IPS DF 19.7 (cell line): ENCODE measurements at places on chromosomes 7 and 10.

GRCh38 chr10:102352066-102352715 is 43.3 kb upstream of the NFKB2 start:
- no peak for DNase-seq

GRCh38 chr10:121608469-121609190 is 10.4 kb upstream of the FGFR2 start:
- DNase-seq, result no peak

DNA sequence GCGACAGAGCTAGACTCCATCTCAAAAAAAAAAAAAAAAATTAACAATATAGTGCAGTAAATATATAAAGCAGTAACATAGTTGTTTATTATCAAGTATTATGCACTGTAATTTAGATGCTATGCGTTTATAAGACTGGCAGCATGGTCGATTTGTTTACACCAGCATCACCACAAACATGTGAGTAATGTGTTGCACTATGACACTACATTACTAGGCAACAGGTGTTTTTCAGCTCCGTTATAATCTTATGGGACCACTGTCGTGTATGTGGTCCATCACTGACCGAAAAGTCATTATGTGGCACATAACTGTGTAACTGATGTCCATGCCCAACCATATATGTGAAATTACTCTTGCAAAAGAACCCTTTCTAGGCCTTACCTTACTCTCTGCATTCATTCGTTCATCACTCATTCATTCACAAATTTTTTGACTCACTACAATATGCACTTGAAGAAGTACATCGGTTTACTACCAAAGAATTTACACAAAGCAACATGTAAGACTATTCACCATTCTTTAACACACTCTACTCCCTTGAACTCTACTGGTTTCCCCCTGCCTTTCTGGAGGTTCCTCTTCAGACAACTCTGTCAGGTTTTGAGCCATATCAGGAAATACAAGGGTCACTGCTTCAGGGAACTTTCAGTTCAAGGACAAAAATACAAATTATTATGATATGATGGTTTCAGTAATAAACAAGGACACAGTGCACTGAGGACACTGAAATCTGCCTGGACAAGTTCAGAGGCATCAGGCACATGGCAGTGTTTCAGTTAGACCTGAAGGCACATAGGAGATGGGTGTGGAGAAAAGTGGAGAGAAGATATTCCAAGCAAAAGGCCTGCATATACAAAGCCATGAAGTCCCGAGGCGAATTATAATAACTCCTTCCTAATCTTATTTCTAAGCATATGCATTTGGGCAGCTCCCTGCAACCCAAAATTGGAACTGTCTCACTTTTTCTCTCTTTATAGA is 17.4 kb downstream of the ITGB1 start:
- no peak for DNase-seq

- no peak for DNase-seq
These were observed 28.9 kb upstream of the ANAPC16 start for GRCh38 chr10:72186982-72187330.

GRCh38 chr7:22173685-22174573 is 183.0 kb downstream of the RAPGEF5 start:
- DNase-seq, result no peak

DNA sequence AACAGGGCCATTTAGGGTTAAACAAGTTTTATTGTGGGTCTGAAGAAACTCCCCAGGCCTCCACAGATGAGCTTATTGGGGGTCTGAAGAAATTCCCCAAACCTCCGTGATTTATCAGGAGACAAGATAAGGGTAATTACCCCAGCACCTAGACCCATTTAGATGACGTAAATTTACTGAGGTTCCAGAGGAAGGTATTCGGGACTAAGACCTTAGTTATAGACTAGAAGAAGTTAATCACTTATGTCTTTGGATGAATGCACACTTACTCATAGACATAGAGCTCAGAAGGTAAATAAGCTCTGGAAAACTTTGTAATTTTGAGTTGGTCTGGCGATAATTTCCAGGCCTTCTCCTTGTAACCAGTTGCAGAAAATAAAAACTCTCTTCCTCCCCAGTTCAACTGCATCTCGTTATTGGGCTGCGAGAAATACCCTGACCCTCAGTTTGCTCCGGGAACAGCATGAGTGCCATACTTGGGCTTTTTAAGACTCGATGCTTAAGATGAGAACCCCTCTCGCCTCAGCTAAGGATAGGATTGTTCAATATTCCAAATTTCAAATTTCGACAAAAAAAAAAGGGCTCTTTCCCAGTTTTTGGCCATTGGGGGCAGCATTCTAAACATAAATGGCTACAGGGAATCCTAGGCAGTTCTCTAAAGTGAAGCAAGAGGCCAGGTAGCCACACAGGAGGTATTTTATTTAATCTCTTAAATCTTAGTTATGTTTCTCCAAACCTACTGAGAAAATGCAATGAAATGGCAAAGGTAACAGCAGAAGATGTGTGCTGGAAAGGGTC is 74.7 kb upstream of the PFKP start:
- no peak for DNase-seq

GRCh38 chr10:110534571-110534970 is 32.9 kb upstream of the SMC3 start:
- no peak for DNase-seq

GRCh38 chr7:103752995-103753394 is 236.5 kb downstream of the RELN start:
- DNase-seq, result no peak

- DNase-seq, result no peak
These were observed 119.0 kb downstream of the OAT start for GRCh38 chr10:124299696-124300095.

- no peak for DNase-seq
These were observed 483.0 kb downstream of the MAGI2 start for GRCh38 chr7:78970440-78970916.

- DNase-seq, result no peak
These were observed 91.2 kb downstream of the TNS3 start for GRCh38 chr7:47490501-47491265.

- no peak for DNase-seq
These were observed 8.5 kb upstream of the C10orf105 start for GRCh38 chr10:71727738-71728737.

GRCh38 chr10:79322616-79323543 is 24.4 kb upstream of the PPIF start:
- no peak for DNase-seq

DNA sequence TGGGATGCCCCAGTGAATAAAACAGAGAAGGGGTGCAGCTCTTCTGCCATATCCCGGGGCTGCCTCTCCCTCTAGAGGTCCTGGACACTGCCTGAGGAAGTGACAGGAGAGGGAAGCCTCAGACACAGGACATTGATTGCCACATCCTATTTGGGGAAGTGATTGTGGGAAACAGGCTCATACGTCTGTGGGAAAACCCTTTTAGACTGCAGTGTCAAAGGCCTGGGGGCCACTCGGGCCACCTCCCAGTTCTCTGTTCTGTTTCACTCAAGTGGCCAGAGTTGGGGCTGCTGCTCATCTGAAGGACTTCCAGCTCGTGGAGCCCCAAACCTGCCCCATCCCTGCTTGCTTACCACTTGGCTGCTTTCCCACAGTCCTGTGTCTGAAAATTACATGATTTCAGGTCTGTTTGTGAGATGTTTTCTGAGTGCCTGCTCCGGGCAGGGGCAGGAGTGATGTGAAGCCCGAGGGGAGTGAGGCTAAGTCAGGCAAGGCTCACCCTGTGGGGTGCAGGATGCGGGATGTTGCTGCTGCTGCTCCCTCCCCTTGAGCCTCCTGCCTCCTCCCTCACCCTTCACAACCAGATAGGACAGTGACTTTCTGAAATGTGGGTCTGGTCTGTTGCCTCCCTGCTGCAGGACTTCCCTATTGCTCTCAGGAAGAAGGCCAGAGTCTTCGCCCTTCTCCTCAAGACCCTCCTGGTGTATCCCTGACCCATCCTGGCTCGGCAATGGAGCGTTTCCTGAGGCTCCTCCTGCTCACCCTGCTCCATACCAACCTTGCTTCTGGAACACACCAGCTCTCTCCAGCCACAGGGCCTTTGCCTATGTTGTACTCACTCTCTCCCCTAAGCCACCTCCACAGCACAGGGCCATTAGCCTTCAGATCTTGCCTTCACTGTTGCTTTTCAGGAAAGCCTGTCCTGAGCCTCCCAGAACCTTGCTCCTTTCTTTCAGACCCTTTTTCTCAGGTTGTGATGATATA is 58.4 kb downstream of the NEURL1 start:
- DNase-seq, result no peak

GRCh38 chr10:30701451-30702173 is 72.1 kb upstream of the LYZL2 start:
- DNase-seq, result no peak

DNA sequence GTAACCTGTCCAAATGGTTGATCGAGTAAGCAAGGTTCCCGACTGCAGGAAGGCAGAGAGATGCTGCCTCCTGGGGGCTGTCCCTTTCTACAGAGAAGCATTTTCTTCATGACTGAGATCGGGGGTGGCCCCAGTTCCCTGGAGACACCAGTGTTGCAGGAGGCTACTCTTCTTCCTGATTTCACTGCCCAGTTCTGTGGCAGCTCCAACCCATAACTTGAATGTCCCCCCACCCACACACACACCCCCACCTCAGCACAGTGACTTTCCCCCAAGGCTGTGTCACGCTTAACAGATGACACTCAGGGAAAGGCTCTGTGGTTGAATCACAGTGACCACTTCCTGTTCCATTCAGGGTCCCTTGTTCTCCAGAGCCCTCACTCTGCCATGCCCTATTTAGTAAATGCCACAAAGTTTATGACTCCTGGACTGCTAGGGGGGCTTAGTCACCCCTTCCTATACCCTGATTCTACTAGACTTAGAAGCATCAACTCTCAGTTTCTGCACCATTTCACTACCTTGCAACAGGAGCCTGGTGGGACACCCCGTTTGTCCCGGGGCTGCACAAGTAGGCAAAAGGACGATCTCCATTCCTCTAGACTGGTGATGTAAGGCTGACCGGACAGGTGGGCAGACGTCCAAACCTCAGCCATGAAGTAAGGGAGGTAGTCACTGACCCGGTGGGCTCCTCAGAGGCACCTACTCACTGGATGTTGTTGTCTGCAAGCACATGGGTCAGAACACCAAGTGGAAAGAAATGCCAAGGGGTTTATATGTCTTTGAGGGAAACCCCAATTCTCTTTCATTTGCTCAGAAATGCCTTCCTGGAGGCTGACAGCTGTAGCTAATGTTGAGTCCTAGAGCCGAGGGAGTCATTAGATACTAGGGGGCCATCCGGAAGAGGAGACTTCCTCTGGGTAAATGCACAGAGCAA is 31.3 kb upstream of the SMC3 start:
- no peak for DNase-seq

- no peak for DNase-seq
These were observed 10.7 kb downstream of the NCOA4 start for GRCh38 chr10:46019569-46020343.

GRCh38 chr7:25521236-25521635 is 292.9 kb upstream of the NPVF start:
- no peak for DNase-seq

- no peak for DNase-seq
These were observed 269.6 kb upstream of the FZD1 start for GRCh38 chr7:90994601-90995000.
